ENCODE measurements at places on chromosomes 7 and 10. TPM values are rescaled to one million over a fixed set of nuclear protein-coding genes. Genes with fewer than 3 reads are reported as not detected.

DNA sequence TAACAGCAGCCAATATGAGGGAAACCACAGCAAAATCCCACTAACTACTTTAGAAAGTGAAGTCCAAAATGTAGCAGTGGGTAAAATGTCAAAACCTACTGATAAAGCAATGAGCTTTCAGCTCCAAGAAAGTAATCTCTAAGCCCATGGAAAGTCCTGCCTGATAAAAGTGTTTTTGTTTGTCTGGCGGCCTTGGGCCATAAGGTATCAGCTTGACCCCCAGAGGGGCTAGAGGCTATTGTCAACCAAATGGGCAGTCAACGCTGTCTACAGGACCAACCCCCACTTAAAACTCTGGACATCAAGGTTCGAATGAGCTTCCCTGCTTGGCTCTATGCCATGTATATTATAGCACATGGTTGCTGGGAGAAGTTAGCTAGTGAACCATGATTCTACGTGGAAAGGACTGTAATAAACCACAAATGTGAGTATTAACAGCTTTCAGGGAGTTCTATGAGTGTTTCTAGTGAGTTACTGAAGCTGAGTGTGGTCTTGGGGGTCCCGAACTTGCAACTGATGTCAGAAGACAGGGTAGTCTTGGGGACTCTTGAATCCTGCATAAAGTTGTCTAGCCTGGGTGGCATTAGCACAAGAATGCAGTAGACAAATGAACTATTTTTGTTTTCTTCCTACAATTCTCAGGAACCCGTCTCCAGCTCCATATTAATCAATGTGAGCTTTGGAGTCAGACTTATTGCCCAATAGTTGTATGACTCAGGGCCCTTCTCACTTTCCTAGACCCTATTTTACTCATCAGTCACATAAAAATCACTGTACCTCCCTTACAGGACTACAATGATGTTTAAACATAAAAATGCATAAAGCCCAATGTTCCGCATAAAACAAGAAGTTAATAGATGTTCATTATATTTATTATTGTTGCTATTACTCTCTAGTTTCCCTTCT, 164.9 kb downstream of the DGKI start:
- DNase-seq: no peak
- H3K27ac ChIP-seq: no peak overlapping the region
- no peak overlapping the region for H3K4me3 ChIP-seq
- no peaks in the 10 kb centered on the region for H3K36me3 ChIP-seq

DNA sequence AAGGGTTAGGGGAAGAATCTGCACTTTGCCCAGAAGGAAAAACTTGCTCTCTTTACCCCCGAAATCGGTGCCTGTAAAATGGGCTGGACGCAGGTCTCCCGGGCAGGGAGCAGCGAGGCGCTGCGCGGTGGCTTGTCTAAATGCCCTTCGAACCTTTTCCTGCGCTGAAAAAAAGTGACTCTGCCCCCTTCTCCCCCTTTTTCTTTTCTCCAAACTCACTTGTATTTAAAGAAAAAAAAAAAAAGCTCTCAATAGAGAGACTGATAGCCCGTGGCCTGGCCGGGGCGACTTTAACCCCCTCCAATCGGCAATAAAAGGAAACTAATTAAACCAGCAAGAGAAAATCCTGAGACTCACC, 286 bp downstream of the SP8 start:
- H3K4me1 ChIP-seq: peaks cover 36% of the 10 kb centered on the region
- H3K4me3 ChIP-seq: no peak overlapping the region
- peaks cover 86% of the 10 kb centered on the region for H3K27me3 ChIP-seq

DNA sequence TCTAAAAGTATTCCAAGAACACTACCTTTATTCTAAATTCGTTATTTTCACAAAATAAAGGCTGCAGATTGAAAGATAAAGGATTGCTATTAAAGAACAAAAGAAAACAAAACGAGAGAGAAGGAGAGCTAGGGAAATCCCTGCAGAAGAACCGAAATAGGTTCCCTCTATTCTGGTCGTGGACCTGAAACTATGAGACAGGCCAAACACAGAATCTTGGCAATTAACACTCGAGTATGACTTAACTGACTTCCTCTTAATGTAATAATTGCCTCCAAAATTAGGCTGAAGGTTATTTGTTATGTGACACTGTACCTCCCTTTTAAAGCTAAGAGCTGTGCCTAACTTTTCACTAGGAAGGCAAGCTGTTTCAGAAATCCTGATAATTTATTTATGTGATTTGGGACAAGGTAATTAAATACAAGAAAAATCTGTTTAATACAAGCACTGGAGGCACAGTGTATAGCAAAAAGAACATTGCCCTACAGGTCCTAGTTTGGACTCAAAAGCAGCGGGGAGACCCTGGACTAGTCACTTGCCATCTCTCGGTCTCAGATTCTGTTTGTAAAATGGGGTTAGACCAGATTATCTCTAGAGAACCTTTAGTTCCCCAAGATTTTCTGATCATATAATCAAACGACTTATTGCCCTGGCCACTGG, 11.6 kb downstream of the NAMPT start:
- peaks cover 9% of the 10 kb centered on the region for H3K4me1 ChIP-seq
- H3K27ac ChIP-seq: no peak overlapping the region
- H3K36me3 ChIP-seq: peaks cover 95% of the 10 kb centered on the region
- no peak overlapping the region for H3K4me3 ChIP-seq
- no peaks in the 10 kb centered on the region for H3K27me3 ChIP-seq

DNA sequence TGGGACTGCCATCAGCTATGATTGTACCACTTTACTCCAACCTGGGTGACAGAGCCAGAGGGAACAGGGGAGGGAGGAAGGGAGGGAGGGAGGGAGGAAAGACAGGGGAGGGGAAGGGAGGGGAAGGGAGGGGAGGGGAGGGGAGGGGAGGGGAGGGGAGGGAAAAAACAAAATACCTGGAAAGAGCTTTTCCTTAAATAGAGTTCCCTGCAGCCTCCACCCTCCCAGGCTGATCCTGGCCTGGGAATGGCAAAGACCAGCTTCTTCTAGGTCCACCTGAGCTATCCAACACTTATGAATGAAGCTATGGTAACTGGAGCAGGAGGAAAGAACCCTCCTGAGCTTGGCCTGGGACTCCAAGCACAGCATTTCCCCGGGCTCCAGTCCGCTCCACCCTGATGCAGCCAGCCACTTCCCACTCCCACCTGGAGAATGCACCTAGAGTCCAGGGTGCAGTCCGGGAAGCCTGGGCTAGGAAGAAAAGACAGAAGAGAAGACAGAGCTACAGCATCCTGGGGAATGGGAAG, 66.1 kb downstream of the GRID1 start:
- no peak overlapping the region for H3K4me3 ChIP-seq
- no peaks in the 10 kb centered on the region for H3K4me1 ChIP-seq
- no peak overlapping the region for H3K27ac ChIP-seq

- H3K4me3 ChIP-seq: no peak overlapping the region
- no peaks in the 10 kb centered on the region for H3K27me3 ChIP-seq
- no peak for DNase-seq
- H3K4me1 ChIP-seq: no peaks in the 10 kb centered on the region
- no peak overlapping the region for H3K27ac ChIP-seq
- no peaks in the 10 kb centered on the region for H3K36me3 ChIP-seq
Measured at GRCh38 chr7:109062798-109063197, 493.1 kb downstream of the DNAJB9 start.

- H3K36me3 ChIP-seq: no peaks in the 10 kb centered on the region
- no peak overlapping the region for H3K27ac ChIP-seq
- DNase-seq: no peak
- no peaks in the 10 kb centered on the region for H3K27me3 ChIP-seq
Measured at GRCh38 chr7:81175275-81175940, 256.6 kb upstream of the SEMA3C start.

- H3K27ac ChIP-seq: no peak overlapping the region
- H3K27me3 ChIP-seq: no peaks in the 10 kb centered on the region
- no peaks in the 10 kb centered on the region for H3K36me3 ChIP-seq
- H3K4me3 ChIP-seq: no peak overlapping the region
Measured at GRCh38 chr7:102305414-102306268, 19.0 kb downstream of the SH2B2 start.

Gene SERPINE1
- total RNA-seq: 17.7 TPM

Gene ABCC2
- total RNA-seq: 2.5 TPM

GRCh38 chr10:97428572-97428981, 2.6 kb downstream of the PGAM1 start:
- H3K4me3 ChIP-seq: no peak overlapping the region
- no peaks in the 10 kb centered on the region for H3K27me3 ChIP-seq
- peaks cover 24% of the 10 kb centered on the region for H3K36me3 ChIP-seq
- H3K27ac ChIP-seq: peak overlapping the region; percentile 36
- H3K4me1 ChIP-seq: peaks cover 44% of the 10 kb centered on the region

GRCh38 chr7:25541094-25541821, 313.0 kb upstream of the NPVF start:
- no peaks in the 10 kb centered on the region for H3K4me1 ChIP-seq
- no peak overlapping the region for H3K27ac ChIP-seq
- no peak for DNase-seq

GRCh38 chr10:70430493-70431445, 10.7 kb downstream of the NODAL start:
- H3K4me1 ChIP-seq: peaks cover 37% of the 10 kb centered on the region
- peak; percentile 85 for DNase-seq
- H3K27ac ChIP-seq: peak overlapping the region; percentile 76
- peaks cover 44% of the 10 kb centered on the region for H3K36me3 ChIP-seq
- H3K27me3 ChIP-seq: no peaks in the 10 kb centered on the region

GRCh38 chr7:70016044-70016770, 417.9 kb downstream of the AUTS2 start:
- no peaks in the 10 kb centered on the region for H3K36me3 ChIP-seq
- DNase-seq: no peak
- H3K4me3 ChIP-seq: no peak overlapping the region
- no peak overlapping the region for H3K27ac ChIP-seq

DNA sequence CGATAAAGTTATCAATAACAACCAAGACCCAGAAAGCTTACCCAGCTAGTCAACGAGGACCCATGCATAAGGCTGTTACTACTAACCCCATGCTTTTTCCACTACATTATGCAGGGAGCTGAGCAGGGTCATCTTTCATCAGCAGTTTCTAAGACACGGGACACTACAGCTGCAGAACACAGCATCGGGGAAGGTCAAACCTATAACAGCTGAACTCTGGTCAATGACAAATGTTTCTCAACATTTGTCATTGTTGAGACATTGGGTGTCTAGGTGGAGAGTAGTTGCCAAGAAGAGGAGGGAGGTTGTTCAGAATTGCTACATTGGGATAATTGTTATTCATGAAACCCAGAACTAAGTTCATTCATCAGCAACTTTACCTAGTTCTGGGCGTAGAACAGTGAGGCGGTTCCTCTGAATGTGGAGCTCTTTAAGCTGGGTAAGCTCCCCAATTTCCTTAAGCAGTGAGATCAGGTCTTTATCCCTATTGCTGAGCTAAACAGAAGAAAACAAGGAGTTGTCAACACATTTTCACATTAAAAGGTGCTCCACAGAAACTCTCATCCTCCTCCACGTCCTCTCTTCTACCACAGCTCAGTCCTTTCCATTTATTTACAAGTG, 105.6 kb downstream of the ZNF22 start:
- no peak for DNase-seq
- H3K36me3 ChIP-seq: no peaks in the 10 kb centered on the region
- H3K4me3 ChIP-seq: no peak overlapping the region
- no peaks in the 10 kb centered on the region for H3K27me3 ChIP-seq
- no peak overlapping the region for H3K27ac ChIP-seq
- no peaks in the 10 kb centered on the region for H3K4me1 ChIP-seq

- H3K27ac ChIP-seq: no peak overlapping the region
- no peaks in the 10 kb centered on the region for H3K4me1 ChIP-seq
- H3K27me3 ChIP-seq: no peaks in the 10 kb centered on the region
- no peaks in the 10 kb centered on the region for H3K36me3 ChIP-seq
- no peak for DNase-seq
- H3K4me3 ChIP-seq: no peak overlapping the region
Measured at GRCh38 chr10:32093650-32094049, 37.4 kb upstream of the KIF5B start.

DNA sequence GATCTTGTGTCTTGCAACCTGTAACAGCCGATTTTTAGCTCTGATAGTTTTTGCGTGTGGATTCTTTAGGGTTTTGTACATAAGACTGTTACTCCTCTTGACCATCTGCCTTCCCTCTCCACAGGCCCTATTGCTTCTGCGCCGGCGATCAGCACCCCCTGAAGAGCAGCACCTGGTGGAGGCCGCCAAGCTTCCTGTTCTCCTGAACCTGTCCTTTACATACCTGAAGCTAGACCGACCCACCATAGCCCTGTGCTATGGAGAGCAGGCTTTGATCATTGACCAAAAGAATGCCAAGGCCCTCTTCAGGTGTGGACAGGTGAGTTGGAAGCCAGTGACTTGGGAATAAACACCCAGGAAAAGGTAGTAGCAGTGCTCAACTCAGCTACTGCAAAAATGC, 12.6 kb downstream of the FKBP6 start:
- H3K27ac ChIP-seq: no peak overlapping the region
- no peaks in the 10 kb centered on the region for H3K27me3 ChIP-seq
- peaks cover 3% of the 10 kb centered on the region for H3K4me1 ChIP-seq
- H3K36me3 ChIP-seq: no peaks in the 10 kb centered on the region

Gene GAD2
- not detected for total RNA-seq

Gene BMPER
- 14.1 TPM for total RNA-seq

DNA sequence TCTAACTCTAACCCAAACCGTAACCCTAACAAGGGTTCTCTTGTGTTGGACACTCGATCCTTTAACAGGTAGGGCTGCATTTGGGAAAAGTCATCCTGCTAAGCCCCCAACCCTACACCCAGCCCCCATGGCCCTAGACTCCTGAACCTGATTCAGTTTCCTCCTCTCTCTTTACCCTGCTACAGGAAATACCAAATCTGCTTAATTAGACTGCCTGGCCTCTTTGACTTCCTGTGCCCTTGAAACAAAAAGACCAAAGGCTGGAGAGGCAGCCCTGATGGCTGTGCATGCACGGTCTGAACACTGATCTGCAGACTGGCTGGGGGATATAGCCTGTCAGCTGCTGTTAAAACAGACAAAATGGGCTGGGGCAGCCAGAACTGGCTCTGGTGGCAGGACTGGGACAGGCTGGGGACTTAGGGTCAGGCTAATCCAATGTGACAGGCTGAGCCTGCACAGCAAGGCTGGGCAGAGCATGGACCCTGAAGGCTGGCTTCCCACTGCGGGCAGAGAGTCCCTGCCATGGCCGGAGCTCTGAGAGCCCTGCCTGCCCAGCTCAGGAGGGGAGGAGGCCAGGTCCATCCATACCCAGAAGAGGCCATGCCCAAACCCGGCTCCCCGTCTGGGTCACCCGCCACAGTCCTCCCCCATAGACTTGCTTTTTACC, 51.0 kb upstream of the MSMB start:
- H3K27ac ChIP-seq: no peak overlapping the region
- peaks cover 3% of the 10 kb centered on the region for H3K4me1 ChIP-seq
- no peaks in the 10 kb centered on the region for H3K27me3 ChIP-seq
- peak; percentile 41 for DNase-seq
- H3K4me3 ChIP-seq: no peak overlapping the region

- H3K27ac ChIP-seq: no peak overlapping the region
- no peaks in the 10 kb centered on the region for H3K27me3 ChIP-seq
- H3K4me3 ChIP-seq: no peak overlapping the region
Measured at GRCh38 chr10:48592346-48592745, 12.5 kb downstream of the ARHGAP22 start.

- no peak overlapping the region for H3K27ac ChIP-seq
- no peaks in the 10 kb centered on the region for H3K4me1 ChIP-seq
- no peak overlapping the region for H3K4me3 ChIP-seq
- H3K27me3 ChIP-seq: no peaks in the 10 kb centered on the region
- no peak for DNase-seq
- no peaks in the 10 kb centered on the region for H3K36me3 ChIP-seq
Measured at GRCh38 chr10:126684171-126684745, 13.8 kb upstream of the C10orf90 start.

Gene ZNF365
- 1.0 TPM for total RNA-seq
